ENCODE measurements at places on chromosomes 1 and 21.

- no peak for DNase-seq
Observed at GRCh38 chr1:33886496-33886895, 22.6 kb downstream of the HMGB4 start.

GRCh38 chr1:48730164-48730910, 46.4 kb downstream of the BEND5 start:
- DNase-seq, result no peak

DNA sequence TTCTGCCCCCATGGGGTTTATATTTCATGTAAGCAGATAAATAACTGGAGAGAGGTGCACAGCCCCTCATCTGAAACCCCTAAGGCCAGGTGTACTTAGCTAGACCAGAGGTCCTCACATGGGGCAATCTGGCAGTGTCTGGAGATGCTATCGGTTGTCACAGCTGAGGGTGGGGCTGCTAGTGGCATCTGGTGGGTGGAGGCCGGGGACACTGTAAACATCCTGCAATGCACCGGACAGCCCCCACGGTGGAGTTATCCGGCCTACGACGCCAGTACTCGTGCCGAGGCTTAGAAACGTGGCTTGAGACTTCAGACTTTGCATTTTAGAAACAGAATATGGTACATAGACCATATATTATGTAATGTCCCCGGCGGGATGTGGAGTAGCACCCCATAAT, 186.5 kb upstream of the VAMP3 start:
- no peak for DNase-seq

GRCh38 chr1:187396226-187396625, 567.5 kb downstream of the PLA2G4A start:
- no peak for DNase-seq

GRCh38 chr1:29973406-29973805, 737.1 kb downstream of the PTPRU start:
- no peak for DNase-seq

DNA sequence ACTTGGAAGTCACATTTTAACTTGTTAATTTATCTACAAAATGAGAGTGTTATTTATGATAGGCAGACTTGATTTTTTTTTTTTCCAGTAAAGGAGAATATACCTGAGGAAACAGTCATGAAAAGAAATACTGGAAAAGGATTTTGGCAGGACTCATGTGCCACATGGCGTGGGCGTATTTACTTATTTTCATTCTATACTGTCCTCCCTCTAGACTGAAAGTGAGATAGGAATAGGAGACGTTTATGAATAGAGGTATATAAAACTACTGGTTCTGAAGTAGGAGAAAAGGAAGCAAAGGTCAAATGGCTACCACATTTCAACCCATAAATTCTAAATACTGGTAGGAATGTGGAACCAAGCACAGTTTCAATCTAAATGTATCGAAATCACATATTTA, 94.8 kb upstream of the MPC2 start:
- DNase-seq, result no peak

- no peak for DNase-seq
Observed at GRCh38 chr1:206682111-206682510, 2.6 kb upstream of the MAPKAPK2 start.

DNA sequence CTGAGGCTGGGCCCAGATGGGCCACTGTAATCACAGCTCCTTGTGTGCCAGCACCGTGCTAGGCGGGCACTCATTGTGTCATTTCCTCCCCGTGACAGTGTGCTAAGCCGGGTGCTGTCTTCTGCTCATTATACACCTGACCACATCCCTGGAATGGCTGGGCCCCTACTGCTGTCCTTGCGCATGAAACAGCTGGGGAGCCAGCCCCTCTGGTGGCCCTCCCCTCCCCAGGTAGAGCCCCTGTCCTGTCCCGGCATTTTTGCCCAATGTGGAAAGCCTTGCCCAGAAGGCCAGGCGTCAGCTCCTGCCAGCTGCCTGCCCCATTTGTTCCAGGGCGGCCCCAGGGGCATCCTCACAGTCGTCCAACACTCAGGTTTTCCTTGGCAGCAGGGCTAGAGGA, 107.4 kb upstream of the CASZ1 start:
- no peak for DNase-seq

DNA sequence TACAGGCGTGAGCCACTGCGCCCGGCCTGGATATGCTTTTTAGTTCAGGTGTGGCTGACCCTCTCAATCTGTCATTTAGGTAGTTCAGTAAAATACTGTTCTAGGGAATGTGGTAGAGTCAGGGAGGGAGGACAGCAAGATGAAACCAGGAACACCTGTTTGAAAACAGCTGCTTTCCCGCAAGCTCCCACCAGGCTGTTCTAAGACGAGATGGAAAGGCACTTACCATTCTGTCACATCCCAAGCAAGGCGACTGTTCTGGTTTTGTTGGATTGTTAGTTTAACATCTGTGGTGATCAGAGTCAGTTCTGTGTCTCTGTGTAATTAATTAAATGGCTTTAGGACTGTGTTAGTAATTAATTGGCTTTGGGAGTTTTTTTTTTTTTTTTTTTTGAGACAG, 2.9 kb downstream of the CHAF1B start:
- DNase-seq, result no peak

- DNase-seq, result no peak
Observed at GRCh38 chr1:213914392-213914791, 73.4 kb upstream of the PROX1 start.

DNA sequence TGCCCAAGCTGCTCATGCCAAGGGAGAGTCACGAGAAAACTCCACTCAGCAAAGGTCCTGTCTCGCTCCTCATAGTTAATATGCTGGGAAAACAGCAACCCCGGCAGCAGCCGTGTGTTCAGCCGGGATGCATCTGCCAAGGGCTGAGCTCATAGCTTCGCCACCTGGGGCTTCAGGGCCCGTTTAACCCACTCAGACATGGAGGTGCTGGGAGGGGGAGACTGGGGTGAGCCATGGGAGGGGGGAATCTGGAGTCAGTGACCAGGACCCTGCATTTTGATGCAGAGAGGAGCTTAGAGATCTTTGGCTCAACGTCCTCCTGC, 283.4 kb downstream of the PTPRU start:
- DNase-seq, result no peak

- peak; percentile 7 for DNase-seq
Observed at GRCh38 chr1:32393136-32393535, 1.1 kb downstream of the BSDC1 start.

DNA sequence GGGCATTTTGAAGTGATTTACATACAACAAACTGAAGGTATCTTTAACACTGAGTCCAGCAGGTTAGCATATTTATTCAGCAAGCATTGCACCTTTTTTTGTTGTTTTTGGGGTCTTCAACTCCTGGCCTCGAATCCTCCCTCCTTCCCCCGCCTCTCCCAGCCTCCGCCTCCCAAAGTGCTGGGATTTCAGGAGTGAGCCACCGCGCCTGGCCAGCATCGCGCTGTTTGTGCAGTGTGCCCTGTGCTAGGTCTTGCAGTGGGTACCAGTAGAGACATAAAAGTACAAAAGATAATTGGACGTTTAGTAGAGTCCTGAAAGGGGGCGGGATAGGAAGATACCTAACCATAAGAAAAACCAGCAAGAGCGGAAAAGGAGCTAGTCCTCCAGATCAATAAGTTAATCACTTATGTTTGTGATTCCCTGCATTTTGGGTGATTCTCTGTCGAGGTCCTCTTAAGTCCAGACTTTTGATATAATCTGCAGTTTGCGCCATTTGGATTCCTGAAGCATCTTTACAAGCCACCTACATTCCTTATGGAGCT, 111.8 kb downstream of the OSBPL9 start:
- DNase-seq, result no peak

DNA sequence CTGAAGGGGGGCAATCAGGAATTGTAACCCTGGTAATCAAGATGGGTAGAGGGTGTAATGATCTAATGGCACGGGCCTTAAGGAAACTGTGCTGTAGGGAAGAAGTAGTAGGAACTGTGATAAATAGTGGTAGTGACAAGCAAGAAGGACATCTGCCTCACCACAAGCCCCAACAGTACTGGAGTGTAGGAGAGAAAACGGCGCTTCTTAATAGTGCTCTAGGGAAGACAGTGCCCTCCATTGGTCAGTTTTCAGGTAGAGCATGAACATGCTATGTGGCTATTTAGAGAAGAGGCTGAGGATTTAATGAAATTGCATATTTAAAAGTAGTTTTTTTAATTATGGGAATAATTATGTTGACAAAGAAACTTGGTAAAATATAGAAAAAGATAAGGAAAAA, 32.2 kb downstream of the SLC30A7 start:
- no peak for DNase-seq

DNA sequence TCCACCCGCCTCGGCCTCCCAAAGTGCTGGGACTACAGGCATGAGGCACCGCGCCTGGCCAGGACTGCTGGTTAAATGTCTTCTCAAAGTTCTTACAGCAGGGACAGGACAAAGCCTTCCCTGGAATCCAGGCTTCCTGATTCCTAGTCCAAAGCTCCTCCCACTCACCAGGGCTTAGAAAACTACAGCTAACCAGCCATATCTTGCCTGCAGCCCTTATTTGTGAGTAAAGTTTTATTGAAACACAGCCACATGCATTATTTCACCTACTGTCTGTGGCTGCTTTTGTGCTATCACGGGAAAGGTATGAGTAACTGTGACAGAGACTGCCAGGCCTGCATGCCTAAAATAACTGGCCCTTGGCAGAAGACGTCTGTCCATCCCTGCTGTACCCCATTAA, 24.4 kb downstream of the TMCO4 start:
- DNase-seq, result no peak

GRCh38 chr1:54361342-54361741, 44.9 kb downstream of the SSBP3 start:
- no peak for DNase-seq

DNA sequence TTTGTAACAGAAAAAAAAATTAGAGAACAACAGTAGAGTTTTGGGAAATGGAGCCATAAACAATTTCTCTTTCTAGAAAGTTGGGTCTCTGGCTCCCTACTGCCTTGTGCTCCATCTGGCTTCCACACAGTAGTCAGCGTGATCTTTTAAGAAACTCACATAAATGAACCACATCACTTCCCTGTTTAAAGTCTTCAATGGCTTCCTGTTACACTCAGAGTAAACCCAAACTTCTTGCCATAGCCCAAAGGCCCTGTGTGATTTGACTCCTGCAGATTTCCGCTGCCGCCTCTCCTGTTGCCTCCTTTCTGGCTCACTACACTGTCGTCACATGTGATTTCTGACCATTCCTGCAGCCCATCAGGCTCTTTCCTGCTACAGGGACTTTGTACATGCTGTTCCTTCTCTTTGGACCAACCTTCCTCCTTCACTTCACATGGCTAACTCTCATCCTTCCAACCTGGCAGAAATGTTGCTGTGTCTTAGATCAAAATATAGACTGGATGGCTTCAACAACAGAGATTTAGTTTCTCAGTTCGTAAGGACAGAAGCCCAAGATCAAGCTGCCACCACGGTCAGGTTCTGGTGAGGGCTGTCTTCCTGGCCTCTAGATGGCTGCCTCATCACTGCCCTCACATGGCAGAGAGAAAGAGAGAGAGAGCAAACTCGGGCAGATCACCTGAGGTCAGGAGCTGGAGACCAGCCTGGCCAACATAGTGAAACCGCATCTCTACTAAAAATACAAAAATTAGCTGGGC, 34.0 kb downstream of the OPRD1 start:
- no peak for DNase-seq

GRCh38 chr21:46222436-46223116, 6.0 kb downstream of the LSS start:
- no peak for DNase-seq

- no peak for DNase-seq
Observed at GRCh38 chr1:169483500-169483966, 2.2 kb downstream of the SLC19A2 start.

- DNase-seq, result no peak
Observed at GRCh38 chr1:156859523-156860112, 701 bp upstream of the INSRR start.

GRCh38 chr1:152164517-152165136, 5.6 kb upstream of the RPTN start:
- no peak for DNase-seq

GRCh38 chr21:35057428-35057827, 8.3 kb upstream of the RUNX1 start:
- DNase-seq, result no peak

GRCh38 chr1:104884939-104885338, 1135.2 kb downstream of the AMY1C start:
- peak; percentile 39 for DNase-seq

- DNase-seq, result no peak
Observed at GRCh38 chr1:170604065-170604464, 59.9 kb upstream of the PRRX1 start.

DNA sequence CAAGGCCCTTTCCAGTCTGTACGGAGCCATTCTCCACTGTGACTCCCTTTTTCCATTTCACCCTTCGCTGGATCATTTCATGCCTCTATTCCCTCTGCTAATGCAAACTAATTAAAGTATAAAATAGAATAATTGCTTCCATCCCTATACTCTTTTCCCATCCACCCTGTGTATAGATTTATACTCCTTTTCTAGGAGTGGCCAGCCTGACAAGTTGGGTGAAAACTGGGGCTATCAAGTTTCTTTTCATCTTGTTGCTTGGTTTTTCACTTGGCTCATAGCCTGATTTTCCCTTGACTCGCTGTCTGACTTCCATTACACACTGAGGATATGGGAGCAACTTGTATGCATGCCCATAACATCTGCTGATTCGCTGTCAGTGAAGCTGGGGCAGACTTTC, 107.0 kb downstream of the PLXNA2 start:
- no peak for DNase-seq

GRCh38 chr1:208534599-208534897, 290.4 kb upstream of the PLXNA2 start:
- no peak for DNase-seq

DNA sequence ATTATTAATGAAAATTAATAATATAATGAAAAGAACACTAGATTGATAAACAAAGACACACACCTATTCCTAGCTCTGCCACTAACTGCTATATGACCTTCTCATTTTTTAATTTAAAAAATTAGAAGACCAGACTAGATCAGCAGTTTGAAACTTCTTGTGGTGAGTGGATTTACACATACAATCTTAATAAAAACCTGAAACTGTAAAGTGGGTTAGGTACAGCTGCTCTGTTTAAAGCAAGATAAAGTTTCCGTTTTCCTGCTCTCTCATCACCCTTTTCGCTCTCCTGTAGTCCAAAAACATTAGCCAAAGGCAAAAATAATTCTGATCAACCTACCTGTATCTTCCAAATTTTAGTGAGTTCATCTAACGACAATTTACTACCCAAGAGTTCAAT, 58.6 kb downstream of the USP24 start:
- no peak for DNase-seq

Measured in brain microvascular endothelial cell (primary cell).